Smooth muscle cell of the brain vasculature (primary cell): ENCODE measurements at places on chromosomes 16 and 17.

- no peak for DNase-seq
These were observed 29.9 kb downstream of the MAP3K3 start for GRCh38 chr17:63652106-63652505.

- DNase-seq = no peak
These were observed 66.7 kb downstream of the FTO start for GRCh38 chr16:53770641-53771040.

DNA sequence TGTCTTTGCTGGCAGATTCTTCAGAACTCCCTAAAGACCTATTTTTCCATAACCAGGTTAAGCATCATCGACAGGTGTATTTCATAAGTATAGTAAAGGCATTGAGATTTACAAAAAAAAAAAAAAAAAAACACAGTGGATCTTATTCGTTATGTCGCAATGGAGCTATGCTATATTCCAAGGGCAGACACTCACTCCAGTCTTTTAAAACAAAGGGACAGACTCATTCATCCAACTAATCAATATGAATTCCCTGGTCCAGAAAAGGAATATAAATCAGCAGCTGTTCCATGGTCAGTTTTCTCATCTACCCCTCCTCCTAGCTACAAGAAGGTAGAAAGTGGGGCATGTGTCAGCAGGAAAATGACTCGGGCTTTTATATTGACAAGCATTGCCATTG lies 97.7 kb upstream of the MON1B start:
- DNase-seq = no peak

DNA sequence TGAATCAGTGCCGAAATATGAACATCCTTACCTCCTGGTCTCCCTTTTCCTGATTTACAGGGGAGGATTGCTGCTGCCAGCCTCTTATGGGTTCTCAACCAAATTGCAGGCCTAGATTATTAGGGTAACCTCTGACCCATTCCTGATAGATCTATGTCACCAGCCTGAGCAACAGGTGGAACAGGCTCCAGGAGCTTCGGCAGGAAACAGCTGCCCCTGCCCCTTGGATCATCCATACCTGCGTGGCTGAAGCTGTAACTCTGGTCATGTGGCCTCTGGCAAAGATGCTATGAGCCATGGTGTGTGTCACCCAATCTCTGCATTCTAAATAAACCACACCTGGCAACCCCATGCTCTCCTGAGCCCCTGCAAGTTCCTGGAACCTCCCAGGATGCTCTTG lies 18.4 kb upstream of the RBBP6 start:
- DNase-seq = no peak

GRCh38 chr17:73071066-73071999 lies 21.2 kb downstream of the SLC39A11 start:
- no peak for DNase-seq

DNA sequence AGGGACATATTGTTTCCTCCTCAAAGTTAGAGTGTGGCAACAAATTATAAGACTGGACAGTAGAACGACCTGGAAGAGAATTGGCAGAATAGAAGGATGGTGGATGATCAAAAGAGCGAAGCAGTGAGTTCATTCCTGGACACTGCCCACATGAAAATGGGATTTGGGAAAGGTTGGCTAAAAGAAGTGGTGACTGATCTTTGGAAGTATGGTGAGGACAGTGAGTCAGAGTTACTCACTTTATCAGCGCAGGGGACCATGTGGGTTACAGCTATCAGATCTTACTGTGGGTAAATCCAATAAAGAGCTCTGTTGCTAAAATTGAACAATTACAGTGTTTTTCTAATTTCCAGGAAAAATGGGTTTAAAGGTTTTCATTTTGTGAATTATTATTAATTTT lies 2.7 kb upstream of the TANC2 start:
- no peak for DNase-seq

GRCh38 chr16:85002099-85002541 lies 9.2 kb downstream of the ZDHHC7 start:
- no peak for DNase-seq

DNA sequence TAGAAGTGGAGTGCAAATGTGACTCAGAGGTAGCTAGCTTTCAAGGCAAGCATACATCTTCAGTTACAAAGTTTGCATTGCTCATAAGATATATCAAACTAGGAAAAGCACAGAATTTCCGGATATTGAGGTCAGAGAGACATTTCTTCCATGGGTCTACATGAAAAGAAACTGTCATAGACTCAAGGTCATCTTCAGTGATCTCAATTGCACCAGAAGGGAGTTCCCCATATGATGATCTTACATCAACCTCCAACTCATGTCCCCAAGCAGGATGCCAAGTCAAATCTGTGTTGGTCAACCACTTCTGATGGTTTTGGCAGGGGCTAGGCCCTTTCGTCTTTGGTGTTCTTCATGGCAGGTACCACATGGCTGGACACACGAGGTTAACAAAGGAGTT lies 459.9 kb upstream of the MAF start:
- no peak for DNase-seq

DNA sequence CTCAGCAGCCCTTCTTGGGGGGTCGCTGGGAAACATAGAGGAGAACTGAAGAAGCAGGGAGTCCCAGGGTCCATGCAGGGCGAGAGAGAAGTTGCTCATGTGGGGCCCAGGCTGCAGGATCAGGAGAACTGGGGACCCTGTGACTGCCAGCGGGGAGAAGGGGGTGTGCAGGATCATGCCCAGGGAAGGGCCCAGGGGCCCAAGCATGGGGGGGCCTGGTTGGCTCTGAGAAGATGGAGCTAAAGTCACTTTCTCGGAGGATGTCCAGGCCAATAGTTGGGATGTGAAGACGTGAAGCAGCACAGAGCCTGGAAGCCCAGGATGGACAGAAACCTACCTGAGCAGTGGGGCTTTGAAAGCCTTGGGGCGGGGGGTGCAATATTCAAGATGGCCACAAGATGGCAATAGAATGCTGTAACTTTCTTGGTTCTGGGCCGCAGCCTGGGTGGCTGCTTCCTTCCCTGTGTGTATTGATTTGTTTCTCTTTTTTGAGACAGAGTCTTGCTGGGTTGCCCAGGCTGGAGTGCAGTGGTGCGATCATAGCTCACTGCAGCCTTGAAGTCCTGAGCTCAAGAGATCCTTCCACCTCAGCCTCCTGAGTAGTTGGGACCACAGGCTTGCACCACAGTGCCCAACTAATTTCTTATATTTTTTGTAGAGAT lies 3.4 kb downstream of the STH start:
- peak; percentile 44 for DNase-seq

DNA sequence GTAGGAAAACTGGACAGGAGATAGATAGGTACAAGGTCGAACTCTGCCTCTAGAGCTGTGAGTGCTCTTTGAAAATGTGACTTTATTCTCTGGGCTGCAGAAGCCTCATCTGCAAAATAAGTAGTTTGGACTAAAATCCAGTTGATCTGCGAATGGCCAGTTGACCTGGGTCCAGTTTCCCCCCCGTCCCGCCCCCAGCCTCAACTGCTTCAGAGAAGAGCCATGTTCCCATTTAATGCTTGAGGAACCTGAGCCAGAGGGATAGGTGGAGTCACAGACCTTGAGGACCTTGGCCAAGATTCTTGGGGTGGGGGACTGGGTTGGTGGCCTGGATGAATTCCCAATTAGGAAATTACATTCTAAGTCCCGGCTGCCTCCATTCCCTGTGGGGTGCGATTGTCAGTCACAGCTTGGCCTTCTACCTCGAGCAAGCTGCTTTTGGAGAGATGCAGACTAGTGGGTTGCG lies 14.1 kb downstream of the TBX2 start:
- DNase-seq = no peak

DNA sequence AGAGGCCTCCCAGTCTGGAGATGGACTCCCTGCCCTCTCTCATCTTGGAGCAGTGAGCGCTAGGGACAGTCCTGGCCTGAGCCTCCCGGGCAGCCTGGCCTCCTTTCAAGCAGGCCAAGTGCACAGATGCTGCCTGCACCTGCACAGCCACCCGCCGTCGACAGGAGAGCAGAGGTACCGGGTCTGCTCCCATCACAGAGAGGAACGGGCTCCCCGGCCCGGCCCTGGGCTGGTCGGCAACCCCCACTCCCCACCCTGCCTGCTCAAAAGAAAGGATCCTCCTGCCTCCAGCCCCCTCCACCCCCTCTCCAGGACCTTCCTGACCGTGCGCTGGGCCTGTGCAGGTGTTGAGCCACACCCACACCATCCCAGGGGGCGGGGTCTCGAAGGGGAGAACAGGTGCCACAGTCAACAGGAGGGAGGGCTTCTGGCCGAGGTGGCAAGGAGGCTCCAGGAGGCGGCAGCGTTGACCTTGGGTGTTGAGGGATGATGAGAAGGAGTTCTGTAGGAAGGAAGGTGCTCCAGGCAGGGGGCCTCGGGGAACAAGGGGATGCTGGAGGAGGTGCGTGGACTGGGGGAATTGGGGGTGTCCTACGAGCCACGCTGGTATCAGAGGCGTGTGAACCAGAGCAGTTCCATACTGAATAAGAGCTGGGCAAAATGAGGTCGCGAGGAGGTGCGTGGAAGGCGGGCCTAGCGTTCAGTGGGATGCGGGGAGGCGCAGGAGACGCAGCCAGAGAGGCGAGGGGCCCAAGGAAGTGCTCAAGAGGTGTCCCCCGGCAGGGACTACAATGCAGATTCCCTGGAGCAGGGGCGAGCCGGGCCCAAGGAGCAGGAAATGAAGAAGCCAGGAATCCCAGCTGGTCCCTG lies 967 bp upstream of the CDH15 start:
- no peak for DNase-seq

DNA sequence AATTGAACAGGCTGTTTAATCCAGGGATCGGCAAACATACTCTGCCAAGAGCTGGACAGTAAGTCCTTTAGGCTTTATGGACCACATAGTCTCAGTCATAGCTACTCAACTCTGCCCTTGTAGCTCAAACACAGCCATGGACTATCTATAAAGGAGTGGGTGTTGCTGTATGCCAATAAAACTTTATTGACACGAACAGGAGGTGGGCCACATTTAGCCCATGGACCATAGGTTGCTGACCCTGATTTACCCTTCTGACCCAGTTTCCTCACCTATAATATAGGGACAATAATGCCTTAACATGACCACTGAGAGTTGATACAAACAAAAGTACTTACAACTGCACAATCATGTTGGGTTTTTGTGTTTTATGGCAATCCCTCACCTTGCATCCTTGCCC lies 257.0 kb upstream of the SDK2 start:
- DNase-seq = no peak

GRCh38 chr17:7632492-7632894 lies 2.6 kb downstream of the SHBG start:
- no peak for DNase-seq

DNA sequence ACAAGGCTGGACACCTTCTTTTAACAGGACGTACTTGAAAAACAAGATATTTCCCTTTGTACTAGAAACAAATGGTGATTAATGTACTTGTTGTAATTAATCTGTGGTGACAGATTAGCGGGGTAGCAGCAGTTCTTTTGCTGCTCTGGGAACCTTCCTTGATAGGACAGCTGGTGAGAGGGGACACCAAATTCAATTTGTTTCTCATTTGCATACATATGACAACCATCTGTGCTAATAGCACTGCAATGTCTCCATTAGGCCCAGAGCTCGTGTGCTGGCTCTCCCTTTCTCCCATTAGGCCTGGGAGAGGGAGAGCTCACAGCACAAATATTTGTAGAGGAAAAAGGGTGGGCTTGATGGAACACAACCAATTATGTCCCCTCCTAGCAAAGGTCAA lies 221.0 kb upstream of the HS3ST3A1 start:
- DNase-seq = no peak

DNA sequence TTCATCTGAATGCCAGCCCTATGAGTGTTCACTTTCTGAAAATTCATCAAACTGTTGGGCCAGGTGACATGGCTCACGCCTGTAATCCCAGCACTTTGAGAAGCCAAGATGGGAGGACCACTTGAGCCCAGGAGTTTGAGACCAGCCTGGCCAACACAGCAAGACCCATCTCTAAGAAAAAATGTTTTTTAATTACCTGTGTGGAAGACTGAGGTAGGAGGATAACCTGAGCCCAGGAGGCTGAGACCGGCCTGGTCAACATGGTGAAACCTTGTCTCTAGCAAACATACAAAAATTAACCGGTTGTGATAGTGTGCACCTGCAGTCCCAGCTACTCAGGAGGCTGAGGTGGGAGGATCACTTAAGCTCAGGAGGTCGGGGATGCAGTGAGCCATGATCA lies 10.3 kb downstream of the MYH11 start:
- DNase-seq = no peak

- no peak for DNase-seq
These were observed 9.0 kb upstream of the CDH5 start for GRCh38 chr16:66357523-66357928.

DNA sequence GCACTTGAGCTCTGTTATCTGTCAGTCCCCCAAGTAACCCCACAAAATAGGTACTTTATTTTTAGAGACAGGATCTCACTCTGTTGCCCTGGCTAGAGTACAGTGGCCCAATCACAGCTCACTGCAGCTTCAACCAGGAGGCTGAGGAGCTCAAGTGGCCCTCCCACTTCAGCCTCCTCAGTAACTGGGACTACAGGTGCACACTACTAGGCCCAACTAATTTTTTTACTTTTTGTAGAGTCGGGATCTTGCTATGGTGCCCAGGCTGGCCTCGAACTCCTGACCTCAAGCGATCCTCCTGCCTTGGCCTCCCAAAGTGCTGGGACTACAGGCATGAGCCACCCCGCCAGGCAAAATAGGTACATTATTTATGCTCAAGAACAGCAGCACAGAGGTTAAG lies 99.6 kb downstream of the MGAT5B start:
- DNase-seq = no peak

- no peak for DNase-seq
These were observed 328.4 kb downstream of the MAF start for GRCh38 chr16:79272141-79272577.

DNA sequence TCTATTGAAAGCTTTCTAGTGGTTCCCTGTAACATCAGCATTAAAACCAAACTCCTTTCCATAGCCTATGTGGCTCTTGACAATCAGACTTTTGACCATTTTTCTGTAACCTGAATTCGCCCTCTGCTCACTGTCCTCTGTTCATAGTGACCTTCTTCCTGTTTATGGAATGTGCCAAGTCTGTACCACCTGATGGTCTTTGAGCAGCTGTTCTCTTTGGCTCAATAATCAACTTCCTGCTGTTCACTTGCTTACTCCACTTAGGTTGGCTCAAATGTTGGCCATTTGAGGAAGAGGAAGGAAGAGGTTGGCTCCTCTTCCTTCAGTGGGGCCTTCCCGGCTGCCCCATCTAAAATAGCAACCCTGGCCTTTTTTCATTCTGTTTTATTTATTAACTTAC lies 251.5 kb downstream of the CA10 start:
- no peak for DNase-seq

- DNase-seq = no peak
These were observed 6.6 kb downstream of the SEC14L1 start for GRCh38 chr17:77147357-77147801.

- DNase-seq = no peak
These were observed 5.7 kb upstream of the VEZF1 start for GRCh38 chr17:57993471-57994365.

GRCh38 chr17:6551869-6552531 lies 4.4 kb downstream of the PITPNM3 start:
- DNase-seq = no peak

GRCh38 chr17:68777856-68778694 lies 176.9 kb upstream of the FAM20A start:
- no peak for DNase-seq
